Uterus (tissue), 4 donors: ENCODE measurements at places on chromosomes 12 and 14. TPM values are rescaled to one million over a fixed set of nuclear protein-coding genes. Genes with fewer than 3 reads are reported as not detected.

- no peak for DNase-seq
- no peaks in the 10 kb centered on the region for H3K27me3 ChIP-seq
- H3K4me3 ChIP-seq: no peak overlapping the region
- H3K4me1 ChIP-seq: no peaks in the 10 kb centered on the region
- H3K36me3 ChIP-seq: no peaks in the 10 kb centered on the region
Observed at GRCh38 chr14:54893151-54893760, 9.4 kb downstream of the GCH1 start.

DNA sequence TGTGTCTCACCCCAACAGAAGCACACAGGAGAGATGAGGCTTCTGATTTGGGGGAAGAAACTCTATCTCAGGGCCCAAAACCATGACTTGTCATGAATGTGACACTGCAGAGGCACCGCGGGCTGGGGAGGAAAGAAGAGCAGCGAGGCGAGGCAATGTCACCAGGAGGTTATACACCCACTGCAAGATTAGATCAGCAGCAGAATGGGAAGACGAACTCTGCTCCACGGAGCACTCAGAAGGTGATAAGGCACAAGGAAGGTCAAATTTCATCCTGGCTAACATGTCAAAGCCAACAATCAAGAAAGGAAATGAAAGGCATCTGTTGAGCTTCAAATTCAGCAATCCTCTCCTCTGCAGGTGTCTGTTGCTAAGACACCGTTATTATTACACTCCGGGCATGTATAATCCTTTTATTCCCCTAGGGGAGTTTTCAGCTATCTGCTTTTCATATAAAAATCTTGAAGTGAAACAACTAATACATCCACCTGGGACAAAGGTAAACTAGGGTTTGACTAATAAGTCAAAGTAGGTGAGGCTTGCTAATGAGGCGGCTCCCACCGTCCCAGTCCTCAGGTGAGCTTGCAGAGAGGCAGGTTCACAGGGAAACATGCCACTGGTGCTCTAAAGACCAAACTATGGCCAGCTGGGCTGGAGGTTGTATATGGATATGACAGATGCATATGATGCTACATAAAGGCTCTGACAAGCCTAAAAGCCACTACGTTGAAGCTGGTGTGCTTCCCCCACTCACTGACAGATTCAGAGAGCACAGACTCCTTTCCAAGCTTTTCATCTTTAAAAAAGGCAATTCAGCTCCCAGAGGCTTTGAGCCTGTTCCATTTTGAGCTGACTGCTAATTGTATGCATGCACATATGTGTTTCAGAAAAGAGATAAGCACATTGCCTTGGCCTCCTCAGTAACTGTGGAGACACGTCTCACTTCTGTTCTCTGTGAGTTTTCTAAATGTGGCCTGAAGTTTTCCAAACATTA, 221.2 kb downstream of the NELL2 start:
- H3K27me3 ChIP-seq: no peaks in the 10 kb centered on the region
- H3K36me3 ChIP-seq: no peaks in the 10 kb centered on the region
- no peak overlapping the region for H3K27ac ChIP-seq
- H3K4me1 ChIP-seq: no peaks in the 10 kb centered on the region
- no peak overlapping the region for H3K4me3 ChIP-seq
- no peak for DNase-seq

DNA sequence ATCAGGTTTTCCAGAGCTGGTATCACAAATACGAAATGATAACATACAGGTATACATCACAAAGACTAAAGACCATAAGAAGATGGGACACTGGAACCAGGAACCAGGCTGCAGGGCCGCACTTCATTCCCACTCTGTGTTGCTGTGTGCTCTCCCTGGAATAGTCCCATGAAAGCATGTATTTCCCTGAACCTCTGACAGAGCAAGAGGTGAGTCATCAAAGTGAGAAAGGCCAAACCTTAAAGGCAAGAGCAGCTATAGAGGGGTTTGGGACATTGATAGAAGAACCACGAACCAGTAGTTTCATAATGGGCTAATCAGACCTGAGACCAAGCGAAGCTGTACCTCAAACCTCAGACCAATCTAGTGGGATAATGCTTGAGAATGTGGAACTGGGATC, 283.0 kb upstream of the PRKD1 start:
- DNase-seq: no peak
- H3K4me1 ChIP-seq: no peaks in the 10 kb centered on the region
- no peaks in the 10 kb centered on the region for H3K36me3 ChIP-seq
- H3K4me3 ChIP-seq: no peak overlapping the region
- no peak overlapping the region for H3K27ac ChIP-seq

DNA sequence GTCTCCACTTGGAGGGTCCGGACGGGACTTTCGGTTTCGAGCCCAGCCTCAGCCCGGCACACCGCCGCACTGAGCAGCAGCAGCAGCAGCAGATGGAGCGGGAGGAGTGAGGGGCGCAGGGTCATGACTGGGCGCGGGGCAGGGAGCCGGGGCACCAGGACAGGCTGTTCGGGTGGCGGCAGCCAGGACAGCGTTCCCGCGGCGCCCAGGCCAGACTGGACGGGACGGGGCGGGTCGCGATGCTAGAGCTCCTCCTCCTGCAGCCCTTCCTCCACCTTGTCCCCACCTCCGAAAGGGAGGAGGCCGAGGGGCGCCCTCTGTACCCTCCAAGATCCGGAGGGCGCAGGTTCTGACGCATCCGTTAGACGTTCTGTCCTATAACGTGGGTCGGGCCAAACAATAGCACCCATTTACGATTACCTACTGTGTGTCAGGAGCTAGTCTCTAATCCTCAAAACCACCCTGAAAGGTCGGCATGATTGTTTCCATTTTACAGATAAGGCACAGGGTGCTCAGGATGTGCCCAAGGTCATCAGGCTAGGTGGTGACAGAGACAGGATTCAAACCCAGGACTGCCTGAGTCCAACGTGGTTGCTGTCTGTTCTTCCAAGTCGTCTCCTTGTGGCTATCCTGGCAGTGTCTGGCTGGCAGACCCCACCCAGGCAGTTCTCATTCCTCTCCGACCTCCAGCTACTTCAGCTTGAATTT, at the start of gene FKBP11:
Gene FKBP11, minus strand, starts transcription at position 189 of the 708 bp plus-strand sequence. Its CDS starts 64 bp downstream, at position 125.
- peak; percentile 34 for DNase-seq
- no peaks in the 10 kb centered on the region for H3K27me3 ChIP-seq
- peak within 1 kb of the TSS; percentile 82 for H3K4me3 ChIP-seq
- no peaks in the 10 kb centered on the region for H3K36me3 ChIP-seq

GRCh38 chr12:2170376-2170775, 117.6 kb downstream of the CACNA1C start:
- peak; percentile 60 for DNase-seq
- H3K4me1 ChIP-seq: peaks cover 13% of the 10 kb centered on the region
- no peak overlapping the region for H3K4me3 ChIP-seq
- H3K27ac ChIP-seq: peak overlapping the region; percentile 20

SRRM4 gene
- not detected for total RNA-seq

TMEM253 gene
- not detected for total RNA-seq

CCDC38 gene
- total RNA-seq: not detected
